ENCODE measurements at places on chromosomes 6 and 20.

DNA sequence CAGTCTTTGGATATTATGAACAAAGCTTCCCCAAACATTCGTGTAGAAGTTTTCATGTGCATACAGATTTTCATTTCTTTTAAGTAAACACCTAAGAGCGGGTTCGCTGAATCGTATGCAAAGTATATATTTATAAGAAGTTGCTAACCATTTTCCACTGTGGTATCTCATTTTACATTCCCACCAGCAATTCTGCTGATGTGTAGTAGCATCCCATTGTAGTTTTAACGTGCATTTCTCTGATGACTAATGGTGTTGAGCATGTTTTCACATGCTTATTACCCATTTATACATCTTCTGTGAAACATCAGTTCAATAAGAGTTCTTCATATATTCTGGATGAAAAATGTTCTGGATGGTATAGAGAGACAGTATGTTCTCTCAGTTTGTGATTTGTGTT lies 97.4 kb downstream of the IYD start:
- no peak for DNase-seq

DNA sequence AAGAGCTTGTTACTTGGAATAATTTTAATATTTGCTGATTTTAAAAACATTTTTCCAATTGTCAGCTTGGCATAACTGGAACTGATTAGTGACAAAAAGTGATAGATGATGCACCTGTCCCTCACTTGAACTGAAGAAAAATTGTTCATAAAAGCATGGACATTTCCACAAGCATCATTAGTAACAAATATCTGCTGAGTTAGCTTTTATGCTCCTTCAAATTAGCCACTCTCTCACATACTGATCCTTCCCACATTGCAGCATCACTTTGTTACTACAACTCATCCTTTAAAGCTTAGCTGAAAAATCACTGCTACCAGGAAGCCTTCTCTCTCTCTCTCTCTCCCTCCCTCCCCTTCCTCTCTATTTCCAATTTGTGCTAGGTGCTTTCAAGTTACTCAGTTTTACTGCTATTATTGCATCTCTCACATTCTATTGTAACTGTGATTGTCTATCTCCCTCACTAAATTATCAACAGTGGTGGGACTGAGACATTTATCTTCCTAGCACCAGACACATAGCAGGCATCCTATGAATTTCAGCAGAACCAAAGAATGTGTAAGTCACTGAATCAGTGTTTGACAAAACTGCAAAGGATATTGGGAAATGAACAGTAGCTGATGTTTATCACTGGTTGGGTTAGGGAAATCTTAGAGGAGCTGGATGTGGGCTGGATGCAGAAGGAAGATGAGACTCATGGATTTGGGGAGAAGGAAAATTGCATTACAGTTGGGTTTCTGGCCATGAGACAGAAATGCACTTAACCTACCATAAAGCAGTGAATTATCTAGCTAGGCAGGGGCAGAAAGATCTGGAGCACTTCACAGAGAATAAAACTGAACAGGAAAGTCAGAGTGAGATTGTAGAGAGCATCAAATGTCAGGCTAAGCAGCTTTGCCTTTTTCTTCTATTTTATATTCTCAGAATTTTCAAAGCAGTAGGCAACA lies 128.4 kb upstream of the PLN start:
- DNase-seq, result no peak

- DNase-seq, result no peak
These were observed 70.8 kb upstream of the FBXO30 start for GRCh38 chr6:145885431-145885830.

DNA sequence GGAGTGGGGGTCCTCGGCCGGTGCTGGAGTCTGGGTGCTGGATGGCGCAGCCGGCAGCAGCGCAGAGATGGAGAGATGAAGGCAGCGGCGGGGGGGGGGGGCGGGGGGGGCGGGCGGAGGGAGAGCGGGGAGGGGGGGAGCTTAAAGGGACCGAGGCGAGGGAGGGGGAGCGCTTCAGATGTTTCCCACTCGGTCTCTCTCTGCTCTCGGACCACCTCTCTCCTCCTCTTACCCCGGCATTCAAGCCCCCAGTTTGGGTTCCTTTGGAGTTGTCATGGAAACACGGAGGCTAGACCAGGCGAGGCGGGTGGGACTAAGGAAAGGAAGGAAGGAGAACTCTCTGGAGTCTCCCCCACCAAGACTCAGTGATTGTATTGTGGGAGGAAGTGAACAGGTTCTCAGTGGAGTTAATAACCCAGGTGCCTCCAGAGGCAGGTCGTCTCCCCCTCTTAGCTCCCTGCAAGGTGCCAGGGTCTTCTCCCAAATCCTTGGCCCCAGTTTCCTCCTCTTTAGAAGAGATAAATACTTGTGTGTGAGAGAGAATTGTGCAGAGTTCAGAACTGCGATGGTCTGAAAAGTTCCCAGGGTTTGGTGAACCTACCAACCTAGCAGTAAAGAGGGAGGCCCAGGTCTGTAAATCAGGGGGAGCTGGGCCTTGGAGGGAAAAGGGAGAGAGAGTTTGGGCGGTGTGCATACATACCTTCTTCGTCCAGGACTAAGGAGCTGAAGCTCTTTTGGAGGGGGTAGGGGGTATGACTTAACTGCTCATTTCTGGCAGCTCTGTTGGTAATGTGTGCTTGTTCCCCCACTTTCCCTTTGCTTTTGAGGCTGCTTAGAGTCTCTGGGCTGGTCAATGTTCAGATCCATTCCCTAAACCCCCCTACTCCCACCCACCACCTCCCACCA lies at the start of gene PRRT1:
Gene PRRT1 (minus strand): TSS at position 77 of the 906 bp plus-strand sequence. CDS start 112 bp downstream, outside the sequence.
- no peak for DNase-seq

DNA sequence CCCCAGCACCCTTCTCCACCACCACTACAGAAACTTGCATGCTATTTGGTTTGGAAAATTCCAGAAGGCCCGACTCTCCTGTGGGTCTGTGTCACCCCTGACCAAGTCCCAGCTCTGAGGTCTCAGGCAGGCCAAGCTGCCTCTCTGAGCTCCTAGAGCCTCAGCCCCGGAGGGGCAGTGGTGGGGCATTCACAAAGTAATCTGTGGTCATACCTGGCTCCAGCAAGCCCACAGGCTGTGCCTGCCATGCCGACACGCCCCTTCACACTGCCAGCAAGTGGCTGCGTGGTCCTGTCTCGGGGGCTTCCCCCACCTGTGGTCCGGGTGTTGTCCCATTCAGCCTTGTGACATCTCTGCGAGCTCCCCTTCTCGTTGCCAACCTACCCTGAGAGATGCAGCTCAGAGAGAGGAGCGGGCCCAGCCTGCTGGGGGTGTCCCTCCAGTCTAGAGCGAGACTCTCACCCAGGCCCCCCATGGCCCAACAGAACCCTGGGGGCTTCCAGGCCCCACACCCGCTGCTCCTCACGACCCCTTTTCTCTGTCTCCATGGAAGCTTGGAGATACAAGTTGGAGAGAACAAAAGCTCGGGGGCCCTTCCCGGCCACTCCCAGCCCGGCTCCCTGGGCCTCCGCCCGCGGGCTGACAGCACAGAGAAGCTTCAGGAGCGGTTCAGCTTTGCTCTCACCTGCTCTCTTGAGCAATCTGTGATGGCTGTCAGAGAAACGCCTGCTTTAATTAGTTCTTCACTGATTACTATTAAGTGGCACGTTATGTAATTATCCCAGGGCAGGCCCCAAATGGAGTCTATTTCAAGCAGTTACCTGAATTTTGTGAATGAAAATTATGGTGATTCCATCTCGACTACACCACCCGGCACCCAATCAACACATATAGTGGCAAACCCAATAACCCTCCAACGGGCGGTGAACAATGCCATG lies 147.7 kb upstream of the PHACTR3 start:
- no peak for DNase-seq

GRCh38 chr6:34358389-34358905 lies 34.0 kb downstream of the NUDT3 start:
- DNase-seq, result no peak

DNA sequence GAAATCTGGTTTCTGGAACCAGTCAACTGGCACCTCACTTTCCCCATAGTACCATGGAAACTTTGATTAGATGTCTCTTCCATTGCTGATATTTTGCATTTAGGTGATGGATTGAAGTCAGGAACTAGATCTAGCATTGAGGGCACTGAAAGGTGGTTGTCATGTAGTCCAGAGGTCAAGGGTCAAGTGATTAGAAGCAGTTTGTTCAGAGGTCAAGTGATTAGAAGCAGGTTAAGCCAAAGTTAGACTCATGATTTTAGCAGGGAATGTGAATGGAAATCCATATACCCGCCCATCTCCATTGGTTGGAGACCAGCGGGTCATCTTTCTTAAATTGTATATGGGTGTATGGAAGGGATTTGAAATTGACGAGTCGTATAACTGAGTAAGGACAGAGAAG lies 51.2 kb downstream of the CBFA2T2 start:
- DNase-seq, result no peak

- no peak for DNase-seq
These were observed 5.7 kb upstream of the NELFCD start for GRCh38 chr20:58975353-58975752.

GRCh38 chr6:125149256-125150144 lies 4.1 kb upstream of the TPD52L1 start:
- no peak for DNase-seq

- DNase-seq, result no peak
These were observed 10.7 kb upstream of the MPC1 start for GRCh38 chr6:166393535-166393823.

DNA sequence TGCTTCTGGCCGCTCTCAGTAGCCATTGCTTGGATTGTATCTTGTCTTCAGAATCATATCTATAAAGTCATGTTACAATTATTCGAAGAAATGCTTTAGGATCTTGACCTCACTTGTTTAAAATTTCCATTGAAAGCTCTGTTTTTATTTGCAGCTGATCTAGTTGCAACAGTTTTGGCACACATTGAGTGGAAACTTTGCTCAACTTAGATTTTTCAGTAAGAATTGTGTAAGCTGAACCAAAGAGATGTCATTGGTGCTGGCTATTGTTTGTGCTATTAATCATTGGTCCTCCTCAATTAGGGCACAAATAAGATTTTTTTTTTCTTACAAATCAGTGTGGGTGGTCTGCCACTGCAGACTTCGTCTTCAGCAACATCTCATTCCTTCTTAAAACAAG lies 649.2 kb downstream of the MMUT start:
- no peak for DNase-seq

DNA sequence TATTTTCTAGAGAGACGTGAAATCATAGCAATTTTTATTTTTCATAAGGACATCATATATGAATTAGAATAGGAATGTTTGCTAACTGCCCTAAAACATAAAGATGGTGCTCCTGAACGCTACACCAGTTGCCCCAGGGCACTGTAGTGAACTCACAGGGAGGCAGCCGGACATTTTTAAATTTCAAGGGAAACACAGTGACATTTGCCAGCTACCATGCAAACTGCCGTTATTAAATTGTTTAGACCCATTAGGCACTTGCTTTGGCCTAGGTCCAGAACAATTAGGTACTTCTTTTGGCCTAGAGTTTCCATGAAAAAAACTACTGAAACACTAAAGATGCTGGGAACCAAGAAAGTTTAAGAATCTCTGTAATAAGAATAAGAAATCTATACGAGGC lies 24.9 kb upstream of the CFAP206 start:
- DNase-seq, result no peak

GRCh38 chr20:63734111-63734945 lies 2.1 kb upstream of the LIME1 start:
- DNase-seq, result no peak

DNA sequence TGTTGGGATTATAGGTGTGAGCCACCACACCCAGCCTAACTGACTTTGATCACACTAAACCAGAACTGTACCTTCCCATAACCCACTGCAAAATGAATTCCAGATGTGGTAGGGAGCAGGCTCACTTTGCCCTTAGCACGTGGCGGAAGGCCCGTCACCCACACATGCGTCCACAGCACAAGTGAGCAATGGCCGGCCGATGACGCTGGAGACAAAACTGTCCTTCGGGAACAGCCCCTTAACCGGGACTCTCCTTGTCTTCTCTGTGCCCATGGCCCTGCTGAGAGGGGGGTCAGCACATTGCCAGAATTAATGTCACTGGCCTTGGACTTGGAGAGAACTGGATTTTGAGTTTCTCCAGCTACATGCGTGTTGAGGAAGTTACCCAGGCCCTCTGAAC lies 107.2 kb downstream of the TOX2 start:
- DNase-seq, result no peak

DNA sequence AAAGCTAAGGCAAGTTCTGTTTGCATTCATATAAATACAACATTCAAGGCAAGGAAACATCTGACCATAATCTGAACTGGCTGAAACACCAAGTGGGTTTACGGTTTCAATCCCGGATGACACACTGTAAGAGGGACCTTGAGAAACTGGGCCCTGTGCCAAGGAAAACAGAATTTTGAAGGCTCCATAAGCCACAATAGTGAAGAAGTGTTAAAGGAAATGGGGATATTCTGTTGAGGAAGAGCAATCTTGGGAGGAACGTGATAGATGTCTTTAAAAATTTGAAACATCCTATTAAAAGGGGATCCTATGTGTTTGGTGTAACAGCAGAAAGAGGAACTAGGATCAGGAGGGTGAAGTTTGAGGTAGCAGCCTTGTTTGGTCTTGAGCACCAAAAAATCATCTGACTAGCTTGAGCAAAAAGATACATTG lies 82.4 kb upstream of the TAB2 start:
- DNase-seq, result no peak

DNA sequence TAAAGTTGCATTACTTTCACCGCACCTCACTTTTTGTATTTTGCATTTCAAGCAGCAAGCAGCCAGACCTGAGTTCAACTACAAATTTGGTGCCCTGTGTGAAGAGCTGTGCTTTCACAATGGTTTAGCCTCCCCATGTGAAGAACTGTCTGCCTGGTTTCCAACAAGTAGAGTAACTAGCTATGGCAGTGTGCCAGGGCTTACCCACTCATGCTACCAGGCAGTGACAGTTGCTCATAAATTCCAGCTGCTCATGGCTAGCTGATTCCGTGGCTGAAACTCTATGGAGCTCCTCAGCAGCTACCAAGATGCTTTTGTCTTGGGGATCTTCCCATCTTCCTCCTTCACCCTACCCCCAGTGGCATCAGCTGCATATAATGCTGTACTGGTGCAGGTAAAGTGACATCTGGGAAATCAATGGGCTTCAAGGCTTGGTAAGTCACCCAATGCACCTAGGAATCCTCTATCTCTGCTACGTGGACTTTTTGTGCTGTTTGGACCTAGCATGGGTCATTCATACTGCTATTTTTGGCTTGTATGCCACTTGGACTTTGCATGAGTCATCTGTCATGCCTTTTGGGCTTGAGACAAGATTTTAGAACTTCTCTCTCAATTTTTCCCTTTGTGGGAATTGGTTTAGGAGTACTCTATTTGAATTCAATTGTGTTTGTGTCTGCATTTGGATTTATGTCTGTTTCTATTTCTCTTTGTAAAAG lies 176.5 kb upstream of the GJE1 start:
- DNase-seq, result no peak
